Right forelimb (tissue), 1 donor: ENCODE measurements at places on chromosomes 7 and 10.
A peak's percentile ranks its signal among the peaks of the same experiment; 100 is the strongest.

DNA sequence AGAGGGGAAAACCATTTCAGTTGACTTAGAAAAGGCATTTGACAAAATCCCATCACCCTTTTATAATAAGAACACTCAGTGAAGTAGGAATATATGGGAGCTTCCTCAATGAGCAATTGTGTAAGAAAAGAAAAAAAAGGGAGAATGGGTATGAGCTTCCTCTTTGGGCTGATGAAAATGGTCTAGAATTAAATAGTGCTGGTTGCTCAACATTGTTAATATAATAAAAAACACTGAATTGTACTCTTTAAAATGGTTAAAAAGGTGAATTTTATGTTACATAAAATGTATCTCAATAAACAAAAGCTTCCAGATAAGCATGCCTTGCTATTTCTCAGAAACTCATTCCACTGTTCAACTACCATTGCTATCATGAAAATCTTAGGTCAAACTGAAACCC is 40.6 kb downstream of the LRRC17 start:
- DNase-seq: no peak

DNA sequence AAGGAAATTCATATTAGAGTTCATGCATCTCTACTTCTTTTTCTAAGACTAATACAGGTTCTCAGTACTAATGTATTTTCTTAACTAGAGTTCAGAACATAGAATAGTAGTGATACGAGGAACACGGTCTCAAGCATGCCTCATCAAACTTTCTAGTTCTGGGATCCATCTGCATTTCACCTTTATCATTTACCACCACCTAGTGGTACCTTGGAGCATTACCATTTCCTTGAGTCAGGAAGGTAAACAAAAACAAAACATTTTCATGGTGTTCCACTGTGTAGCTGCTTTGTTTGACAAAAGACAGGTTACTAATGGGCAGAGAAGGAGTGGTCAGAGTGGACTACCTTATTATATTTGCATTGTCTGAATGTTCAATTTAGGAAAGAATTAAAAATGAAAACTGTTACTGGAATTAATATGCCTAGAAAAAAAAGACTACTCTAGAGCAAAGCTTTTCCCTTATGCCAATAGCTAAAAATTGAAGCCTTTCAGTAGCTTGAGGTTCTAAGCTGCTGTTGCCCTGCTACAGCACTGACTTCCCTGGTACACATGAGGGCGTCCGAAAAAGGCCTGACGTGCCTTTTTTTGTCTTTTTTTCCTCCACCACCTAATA is 44.5 kb downstream of the STARD3NL start:
- DNase-seq: no peak

DNA sequence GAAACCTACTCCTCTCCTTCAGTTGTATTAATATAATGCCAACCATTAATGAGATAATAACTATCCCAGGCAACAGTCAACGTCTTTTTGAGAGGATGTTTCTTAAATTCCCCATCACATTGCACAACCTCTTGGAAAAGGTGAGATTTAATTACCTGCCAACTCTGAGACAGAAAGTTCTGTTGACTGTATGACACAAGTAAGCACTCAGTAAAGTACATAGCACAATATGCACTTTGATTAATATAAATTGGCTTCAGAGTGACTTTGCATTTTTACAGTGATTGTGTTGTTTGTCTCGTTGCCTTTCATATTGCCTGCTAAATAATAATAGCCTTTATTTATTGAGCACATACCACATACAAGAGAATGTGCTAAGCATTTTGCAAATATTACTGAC is 46.7 kb downstream of the CAV1 start:
- DNase-seq: no peak

DNA sequence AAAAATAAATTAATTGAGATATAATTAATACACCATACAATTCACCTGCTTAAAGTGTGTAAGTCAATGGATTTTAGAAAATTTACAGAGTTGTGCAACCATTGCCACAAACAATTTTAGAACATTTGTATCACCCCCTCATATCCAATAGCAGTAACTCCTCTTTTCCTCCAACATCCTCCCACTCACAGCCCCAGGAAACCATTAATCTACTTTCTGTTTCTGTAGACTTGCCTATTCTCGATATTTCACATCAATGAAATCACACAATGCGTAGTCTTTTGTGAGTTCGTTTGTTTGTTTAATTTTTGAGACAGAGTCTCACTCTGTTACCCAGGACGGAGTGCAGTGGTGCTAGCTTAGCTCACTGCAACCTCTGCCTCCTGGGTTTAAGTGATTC is 13.7 kb upstream of the HERC4 start:
- DNase-seq: no peak

DNA sequence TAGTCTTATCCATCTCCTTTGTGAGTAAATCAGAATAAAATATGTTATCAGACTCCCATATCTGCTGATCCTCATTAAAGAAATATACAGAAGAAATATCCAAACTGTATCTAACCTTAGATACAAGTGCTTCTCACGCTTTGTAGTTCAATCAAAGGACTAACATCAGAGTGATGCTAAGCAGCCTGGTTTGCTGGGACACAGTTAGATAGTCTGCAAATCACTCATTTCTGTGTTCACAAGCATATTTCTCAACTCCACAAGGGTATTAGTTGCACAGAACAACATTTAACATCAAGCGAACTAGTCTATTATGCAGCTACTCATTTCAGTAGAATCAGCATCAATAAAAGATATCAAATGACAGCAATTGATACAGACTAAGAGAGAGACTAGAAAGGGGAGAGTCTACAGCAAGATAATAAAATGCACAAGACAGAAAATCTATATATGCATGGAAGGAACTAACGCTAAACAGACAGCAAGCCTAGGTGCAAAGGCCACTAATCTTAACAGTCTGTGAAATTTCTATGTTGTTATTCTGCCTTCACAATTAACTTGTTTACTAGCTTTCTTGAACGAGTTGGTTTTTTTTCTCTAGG is 30.0 kb downstream of the DNAJC12 start:
- no peak for DNase-seq

DNA sequence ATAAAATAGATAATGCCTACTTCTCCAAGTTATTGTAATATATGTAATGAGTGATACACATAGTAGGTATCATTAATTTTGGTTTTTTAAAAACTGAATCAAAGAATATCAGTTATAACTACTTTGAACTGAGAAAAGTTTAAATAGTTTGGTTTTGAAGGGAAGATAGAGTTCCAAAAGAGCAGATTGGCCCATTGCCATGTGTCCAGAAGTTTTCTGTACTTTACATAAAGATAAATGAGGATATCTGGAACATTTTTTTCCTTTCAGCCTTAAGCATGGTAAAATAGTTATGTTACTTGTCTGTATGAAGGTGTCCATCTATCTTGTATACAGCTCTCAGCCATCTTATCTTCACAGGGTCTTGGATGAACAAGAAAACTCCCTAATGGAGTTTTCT is 97.9 kb upstream of the MXI1 start:
- no peak for DNase-seq

DNA sequence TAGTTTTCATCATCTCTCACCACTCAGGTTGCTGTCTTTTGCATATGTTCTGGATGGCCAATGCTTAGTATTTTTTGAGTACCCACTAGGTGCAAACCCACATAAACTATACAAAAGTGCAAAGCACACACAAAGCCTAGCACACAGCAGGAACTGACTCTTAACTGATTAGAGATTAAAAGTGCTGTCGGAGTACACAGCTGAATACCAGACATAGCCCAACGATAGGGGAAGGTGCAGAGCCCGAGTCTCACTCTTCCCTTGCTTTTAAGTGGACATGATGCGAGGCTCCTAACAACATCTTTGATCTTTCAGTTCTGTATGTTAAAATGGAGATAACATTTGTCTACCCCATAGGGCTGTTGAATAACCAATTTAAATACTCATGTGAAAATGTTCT is 90.8 kb downstream of the DPY19L1 start:
- no peak for DNase-seq

- DNase-seq: peak; percentile 82
Observed at GRCh38 chr10:47253651-47254375, 46.2 kb upstream of the GDF10 start.

DNA sequence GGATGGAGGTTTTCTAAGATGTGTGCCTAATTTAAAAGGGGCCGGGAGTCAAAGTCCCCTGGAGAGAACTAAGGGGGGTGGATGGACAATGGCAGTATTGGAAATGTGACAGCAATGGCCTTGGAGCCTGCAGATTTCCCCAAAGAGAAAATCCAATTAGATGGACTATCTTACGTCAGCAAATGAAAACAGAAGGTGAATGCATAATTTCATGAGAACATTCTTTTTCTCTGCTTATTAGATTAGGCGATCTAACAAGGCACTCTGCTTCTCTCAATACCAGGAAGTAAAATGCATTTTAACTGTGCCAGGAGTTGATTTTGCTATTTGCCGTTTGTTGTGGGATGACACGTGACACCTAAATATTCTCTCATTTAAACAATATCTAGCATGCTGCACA is 226.6 kb downstream of the ADAM12 start:
- DNase-seq: no peak

DNA sequence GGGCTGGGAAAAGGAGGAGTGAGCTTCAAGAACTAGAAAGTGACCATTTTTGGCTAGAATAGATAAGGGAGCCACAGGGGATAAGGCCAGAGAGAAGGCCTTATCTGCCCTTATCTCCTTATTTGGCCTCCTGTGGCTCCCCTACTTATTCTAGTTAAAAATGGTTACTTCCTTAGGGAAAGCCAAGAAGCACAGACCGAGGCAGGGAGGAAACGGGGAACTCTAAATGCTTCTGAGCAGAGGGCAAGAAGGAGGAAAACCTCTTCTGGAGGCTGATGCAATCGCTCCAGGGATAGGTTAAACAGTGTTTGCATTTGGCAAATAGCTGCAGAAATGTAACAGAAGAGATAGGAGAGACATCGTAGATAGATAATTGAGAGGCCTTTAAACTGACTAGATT is 18.6 kb downstream of the NRP1 start:
- DNase-seq: no peak

- DNase-seq: no peak
Observed at GRCh38 chr10:109991266-109991855, 16.4 kb upstream of the ADD3 start.

DNA sequence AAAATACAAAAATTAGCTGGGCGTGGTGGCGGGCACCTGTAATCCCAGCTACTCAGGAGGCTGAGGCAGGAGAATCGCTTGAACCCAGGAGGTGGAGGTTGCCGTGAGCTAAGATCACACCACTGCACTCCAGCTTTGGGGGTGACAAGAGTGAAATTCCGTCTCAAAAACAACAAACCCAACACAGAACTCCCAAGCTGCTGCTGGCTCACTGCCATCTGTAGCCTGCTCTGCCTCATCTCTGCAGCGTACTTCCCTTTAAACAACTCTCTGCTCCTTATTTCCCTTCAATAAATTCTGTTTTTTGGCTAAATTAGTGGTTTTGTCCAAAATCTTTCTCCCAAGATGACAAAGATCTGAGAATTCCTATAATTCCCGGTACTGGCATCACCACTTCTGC is 189.2 kb upstream of the GALNT17 start:
- no peak for DNase-seq

- DNase-seq: no peak
Observed at GRCh38 chr7:123522066-123522465, 12.3 kb downstream of the IQUB start.

GRCh38 chr10:84302223-84302622 is 26.2 kb upstream of the CCSER2 start:
- DNase-seq: no peak
